ENCODE measurements at places on chromosomes 6 and 20.

DNA sequence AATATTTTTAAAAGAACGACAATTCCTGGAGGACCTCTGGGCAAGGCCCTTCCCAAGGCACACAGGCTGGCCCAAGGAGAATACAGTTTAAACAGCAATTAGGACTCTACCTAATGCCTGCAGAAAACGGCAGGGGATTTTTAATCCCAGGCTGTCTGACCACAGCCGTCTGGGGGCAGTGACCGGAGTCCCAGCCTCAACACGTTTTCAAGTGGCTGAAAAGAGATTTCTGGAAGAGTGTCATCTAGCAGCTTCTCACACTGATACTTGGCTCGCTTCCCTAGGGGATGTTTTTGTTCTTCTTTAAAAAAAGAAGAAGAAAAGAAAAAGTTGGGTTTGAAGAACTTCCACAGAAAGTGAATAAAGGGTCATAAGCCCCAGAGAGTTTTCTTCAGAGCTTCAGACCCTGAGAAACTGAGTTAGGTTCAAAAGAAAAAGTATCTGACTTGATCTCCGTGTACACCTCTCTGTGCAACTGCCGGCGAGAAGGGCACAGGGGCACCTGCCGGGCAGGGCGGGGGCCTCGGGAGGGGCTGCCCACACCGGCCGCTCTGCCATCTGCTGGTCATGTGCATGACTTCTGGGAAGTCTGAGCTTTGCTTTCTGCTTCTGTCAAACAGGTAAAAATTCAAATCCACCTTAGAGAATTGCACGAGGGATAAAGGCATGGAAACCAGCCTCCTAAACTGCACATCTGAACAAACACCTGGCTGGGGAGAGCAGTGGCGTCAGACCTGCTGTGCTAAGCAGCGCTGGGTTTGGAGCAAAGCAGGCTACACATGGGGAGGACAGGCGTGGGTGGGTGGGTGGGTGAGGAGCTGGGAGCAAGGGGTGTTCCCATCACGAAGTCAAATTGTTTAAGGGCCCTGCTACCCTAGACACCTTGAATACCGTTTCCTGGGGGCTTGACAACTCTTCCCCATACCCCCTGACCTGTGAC lies 33.0 kb downstream of the RRBP1 start:
- no peak for DNase-seq

DNA sequence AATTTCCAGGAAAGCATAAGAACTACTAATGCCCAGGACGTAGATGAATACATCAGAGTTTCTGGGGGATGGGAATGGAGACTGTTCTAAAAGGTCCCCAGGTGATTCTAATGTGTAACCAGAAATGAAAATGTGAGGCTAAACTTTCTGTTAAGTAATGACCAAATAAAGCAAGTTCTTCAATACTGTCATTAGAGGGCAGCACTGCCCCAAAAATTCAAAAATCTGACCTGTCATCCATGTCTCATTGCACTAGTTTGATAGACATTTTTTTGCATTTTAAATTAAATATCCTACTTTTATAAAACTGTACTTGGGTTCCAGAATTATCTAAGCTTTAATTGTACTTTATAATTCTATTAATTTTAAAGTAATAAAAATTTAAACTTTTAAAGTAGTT lies 94.9 kb downstream of the RFX6 start:
- DNase-seq: peak; percentile 36

GRCh38 chr6:120056085-120056484 lies 706.5 kb upstream of the MAN1A1 start:
- DNase-seq: no peak

GRCh38 chr6:46677314-46677654 lies 10.4 kb upstream of the TDRD6 start:
- peak; percentile 2 for DNase-seq

DNA sequence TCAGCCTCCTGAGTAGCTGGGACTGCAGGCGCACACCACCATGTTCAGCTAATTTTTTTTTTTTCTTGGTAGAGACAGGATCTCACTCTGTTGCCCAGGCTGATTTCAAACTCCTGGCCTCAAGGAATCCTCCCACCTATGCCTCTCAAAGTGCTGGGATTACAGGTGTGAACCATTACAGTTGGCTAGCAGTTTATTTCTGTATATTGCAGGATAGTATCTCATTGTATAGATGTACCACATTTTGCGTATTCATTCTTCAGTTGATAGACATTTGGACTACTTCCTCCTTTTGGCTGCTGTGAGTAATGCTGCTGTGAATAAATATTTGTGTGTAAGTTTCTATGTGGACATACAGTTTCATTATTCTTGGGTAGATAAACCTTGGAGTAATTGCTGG lies 32.9 kb downstream of the ASXL1 start:
- DNase-seq: no peak

GRCh38 chr6:157224178-157224950 lies 99.0 kb downstream of the TMEM242 start:
- no peak for DNase-seq

DNA sequence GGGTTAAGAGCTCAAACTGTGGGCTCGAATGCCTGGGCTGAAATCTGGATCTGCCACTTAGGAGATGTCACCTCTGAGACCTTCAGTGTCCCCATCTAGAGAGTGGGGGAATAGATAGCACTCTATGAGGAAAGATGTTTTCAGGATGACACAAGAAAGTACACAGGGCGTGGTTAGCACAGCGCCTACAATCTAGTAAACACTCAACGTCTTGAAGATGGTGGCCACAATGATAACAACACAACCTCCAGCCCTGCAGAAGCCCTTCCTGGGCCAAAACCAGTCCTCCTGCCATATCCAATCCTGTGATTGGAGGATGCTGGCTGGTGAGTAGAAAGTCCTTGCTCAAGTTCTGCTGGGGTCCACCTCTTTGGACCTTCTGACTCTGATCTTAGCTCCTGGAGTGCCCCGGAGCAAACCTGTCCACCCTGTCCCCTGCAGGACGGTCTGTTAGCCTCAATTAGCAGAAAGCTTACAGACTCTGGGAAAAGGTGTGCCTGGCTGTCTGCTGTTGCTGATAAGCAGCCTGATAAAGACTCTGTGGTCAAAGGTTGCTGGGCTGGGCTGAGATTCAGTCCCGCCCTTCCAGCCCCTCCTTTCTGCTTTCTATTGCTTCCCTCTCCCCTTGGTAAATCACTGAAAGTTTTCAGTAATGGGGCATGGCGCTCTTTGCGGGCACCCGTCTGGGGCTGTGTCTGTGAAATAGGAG lies 8.2 kb downstream of the EDN3 start:
- no peak for DNase-seq

DNA sequence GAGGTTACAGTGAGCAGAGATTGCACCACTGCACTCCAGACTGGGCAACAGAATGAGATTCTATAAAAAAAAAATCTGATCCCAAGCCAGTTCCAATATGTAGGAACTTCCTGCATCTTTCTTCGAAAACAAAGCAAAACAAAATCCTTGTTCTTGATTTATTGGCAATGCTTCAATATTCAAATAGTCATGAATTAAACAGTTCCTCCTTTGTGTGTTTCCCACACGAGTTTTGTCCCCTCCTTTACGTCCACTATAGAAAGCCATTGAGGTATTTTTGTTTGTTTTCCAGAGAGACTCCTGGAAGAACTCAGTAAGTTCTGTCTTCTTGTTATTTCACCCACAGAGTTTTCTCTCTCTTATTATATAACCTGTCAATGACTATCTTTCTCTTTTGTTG lies 7.6 kb downstream of the BTN1A1 start:
- DNase-seq: no peak

GRCh38 chr20:57615445-57615811 lies 4.8 kb downstream of the ZBP1 start:
- DNase-seq: no peak

- peak; percentile 64 for DNase-seq
These were observed 13.8 kb downstream of the ATXN1 start for GRCh38 chr6:16747232-16748024.

- no peak for DNase-seq
These were observed 97.9 kb upstream of the UST start for GRCh38 chr6:148648754-148649453.

DNA sequence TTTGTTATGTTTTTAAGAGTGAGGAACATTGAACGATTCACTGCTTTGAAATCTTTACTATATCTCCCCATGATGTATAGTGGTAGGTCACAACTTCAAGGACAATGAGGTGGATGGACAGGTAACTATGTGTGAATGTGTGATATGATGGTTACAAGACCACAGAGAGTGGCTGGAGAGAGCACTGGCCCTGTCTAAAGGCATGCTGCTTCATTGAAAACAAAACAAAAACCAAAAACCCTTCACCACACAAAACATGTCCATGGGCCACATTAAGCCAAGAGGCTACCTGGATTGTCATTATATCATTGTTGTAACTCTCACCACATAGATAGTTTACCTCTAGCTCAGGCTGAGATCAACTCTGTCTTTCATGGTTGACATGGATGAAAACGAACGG lies 180.6 kb upstream of the TENT5A start:
- no peak for DNase-seq

- no peak for DNase-seq
These were observed 43.8 kb downstream of the RALGAPA2 start for GRCh38 chr20:20668639-20669038.

DNA sequence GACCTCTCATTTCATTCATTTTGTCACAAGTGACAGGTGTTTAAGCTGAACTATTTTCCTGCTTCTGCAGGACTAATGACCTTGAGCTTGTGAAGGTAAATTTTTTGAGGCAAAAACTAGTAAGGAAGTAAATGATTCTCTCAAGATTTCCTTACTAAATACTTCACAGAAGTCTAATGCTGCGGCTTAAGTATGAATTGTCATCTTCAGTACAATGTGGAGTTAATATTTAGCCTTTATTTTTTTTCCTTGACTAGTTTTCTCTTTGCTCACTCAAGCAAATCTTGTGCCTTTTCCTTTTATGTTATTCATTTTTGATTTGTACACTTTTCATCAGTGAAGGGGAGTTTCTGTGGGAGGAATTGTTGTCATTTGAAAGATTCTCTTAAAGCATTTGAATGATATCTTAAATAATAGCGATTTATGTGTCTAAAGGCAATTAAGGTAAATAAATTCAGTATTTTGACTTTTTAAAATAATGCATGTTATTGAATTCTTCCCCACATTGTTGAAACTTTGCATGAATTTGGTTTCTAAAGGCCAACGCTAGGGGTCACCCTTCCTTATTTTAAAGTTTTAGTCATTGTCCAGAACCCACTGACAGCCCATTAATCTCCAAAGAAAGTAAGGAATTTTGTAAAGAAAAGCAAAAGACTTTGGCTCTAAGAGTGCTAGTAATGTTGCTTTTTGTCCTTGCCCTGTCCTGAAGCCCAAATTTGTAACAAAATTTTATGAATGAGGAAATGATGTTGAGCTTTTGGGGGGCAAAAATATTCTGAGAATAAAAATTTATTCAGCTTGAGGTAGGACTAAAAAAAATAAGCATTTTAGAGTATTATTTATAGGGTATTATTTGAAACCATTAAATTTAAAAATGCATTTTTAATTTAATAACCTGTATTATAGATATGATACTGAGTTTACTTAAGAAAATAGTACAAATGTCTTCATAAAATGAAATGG lies 157.4 kb upstream of the LAMA2 start:
- peak; percentile 62 for DNase-seq

GRCh38 chr6:53426667-53427270 lies 78.0 kb upstream of the ELOVL5 start:
- no peak for DNase-seq

GRCh38 chr20:2169456-2170088 lies 67.9 kb downstream of the STK35 start:
- no peak for DNase-seq

GRCh38 chr6:144758602-144759001 lies 473.5 kb downstream of the UTRN start:
- peak; percentile 4 for DNase-seq

DNA sequence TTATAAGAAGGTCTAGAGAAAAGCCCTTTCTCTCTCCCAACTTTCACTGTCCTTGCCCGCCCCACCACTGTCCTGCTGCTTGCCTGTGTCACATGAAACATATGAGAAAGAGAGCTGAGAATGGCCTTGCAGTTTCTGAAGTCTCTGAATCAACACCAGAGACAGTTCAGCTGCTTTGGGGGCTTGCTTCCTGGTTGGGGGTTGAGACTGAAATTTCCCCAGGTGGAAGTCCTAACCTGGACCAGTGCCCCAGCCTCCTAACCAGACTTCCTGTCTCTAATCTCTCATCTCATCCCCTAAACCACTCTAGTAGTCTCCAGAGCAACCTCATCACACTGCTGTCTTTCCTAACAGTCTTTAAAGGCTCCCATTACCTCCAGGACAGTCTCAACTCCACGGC lies 10.7 kb downstream of the TRAM2 start:
- no peak for DNase-seq

DNA sequence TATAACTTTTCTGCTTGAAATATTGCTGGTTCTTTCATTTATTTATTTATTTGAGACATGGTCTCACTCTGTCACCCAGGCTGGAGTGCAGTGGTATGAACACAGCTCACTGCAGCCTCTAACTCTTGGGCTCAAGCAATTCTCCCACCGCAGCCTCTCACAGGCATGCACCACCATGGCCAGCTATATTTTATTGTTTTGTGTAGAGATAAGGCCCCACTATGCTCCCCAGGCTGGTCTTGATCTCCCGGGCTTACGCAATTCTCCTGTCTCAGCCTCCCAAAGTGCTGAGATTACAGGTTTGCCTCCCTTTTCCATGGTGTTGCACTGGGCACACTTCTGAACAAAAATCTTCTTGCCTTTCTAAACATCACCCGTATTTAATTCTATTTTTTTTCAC lies 39.1 kb upstream of the RNGTT start:
- DNase-seq: no peak

- no peak for DNase-seq
These were observed 160.1 kb upstream of the CITED2 start for GRCh38 chr6:139534472-139535115.

DNA sequence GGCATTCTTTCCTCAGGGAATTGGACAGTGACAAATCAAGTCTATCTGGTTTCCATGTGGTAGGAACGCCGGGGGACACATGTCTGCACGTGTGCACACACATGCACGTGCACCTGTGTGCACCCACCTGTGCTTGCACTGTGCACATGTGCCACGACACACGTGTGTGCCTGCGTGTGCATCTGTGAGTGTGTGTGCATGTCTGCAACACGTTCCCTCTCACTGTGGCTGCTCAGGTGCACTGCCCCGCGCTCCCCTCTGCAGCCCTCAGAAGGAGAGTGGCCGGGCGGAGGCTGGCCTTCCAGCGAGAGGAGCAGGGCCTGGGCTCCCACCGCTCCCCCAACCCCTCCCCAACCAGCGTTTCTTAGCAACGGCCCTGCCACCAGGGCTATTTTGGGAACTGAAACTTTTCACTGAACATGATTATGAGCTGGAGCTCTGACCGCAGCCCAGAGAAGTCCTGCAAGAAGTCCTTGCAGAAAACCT lies 147.8 kb downstream of the PHACTR3 start:
- no peak for DNase-seq

DNA sequence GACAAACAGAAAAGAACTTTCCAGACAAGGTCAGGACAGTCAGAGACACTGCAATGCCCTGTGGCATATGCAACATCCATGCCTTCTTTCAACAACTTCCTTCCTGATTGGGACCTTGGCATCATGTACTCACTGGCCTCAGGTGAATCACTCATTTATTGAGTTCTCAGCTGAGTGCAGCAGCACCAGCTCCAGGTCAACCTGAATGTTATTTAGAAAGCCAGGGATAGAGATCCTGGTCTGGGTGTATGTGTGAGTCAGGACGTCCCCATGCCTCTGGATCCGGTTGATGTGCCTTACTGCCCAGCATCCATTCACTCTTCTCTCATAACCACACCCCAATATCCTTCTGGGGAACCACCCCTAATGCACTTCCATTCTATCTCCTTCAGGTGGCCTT lies 54.4 kb downstream of the SNRNP48 start:
- DNase-seq: no peak

- no peak for DNase-seq
These were observed 369 bp downstream of the SLC4A11 start for GRCh38 chr20:3238616-3239025.

GRCh38 chr6:142356884-142357225 lies 55.0 kb downstream of the ADGRG6 start:
- DNase-seq: no peak

GRCh38 chr20:37516811-37517750 lies 4.0 kb upstream of the NNAT start:
- peak; percentile 94 for DNase-seq

All from fibroblast of upper back skin (primary cell).